Stimulated activated CD4-positive, alpha-beta T cell treated with anti-CD3 and anti-CD28 coated beads, Interleukin-12 subunit alpha, Interleukin-12 subunit beta, amount 100 ng/mL, for 24 hours (primary cell): ENCODE measurements at places on chromosomes 12 and 14.

GRCh38 chr12:51023625-51024382 is 2.4 kb downstream of the SLC11A2 start:
- no peak for DNase-seq

DNA sequence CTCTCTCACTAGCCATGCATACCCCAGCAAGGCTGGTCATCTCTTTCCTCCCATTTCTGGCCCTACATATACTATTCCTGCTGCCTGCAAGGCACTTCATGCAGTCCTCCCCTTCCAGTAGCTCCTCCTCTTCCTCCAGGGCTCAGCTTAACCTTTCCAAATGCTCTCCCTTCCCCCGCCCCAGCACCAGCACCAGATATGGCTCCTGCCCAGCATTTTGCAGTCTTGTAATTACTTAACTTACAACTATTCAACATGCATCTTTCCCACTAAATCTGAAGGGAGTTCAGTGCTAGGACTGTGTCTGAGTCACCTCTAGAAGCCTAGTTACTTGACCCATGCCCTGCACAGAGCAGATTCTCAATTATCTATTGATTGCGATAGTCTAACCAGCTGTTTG is 1.8 kb upstream of the FBXO21 start:
- no peak for DNase-seq

- no peak for DNase-seq
Measured at GRCh38 chr12:131555197-131555846, 155.6 kb upstream of the SFSWAP start.

GRCh38 chr12:132142679-132143335 is 1.3 kb downstream of the DDX51 start:
- no peak for DNase-seq

DNA sequence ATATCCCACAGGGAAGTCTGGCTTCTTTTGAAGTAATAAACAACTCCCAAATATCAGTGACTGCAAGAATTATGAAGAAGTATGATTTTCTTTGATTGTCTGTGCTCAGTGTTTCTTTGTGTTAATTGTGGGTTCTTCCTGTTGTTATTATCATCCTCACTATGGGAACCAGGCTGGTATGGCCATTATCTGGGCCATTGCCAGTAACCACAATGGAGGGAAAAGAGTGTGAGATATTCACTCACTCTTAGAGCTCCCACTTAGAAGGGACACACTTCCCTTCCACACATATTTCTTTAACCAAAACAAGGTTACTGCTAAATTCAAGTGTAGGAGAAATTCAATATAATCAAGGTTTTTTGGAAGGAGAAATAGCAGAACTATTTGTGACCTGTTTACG is 503.7 kb downstream of the SLC6A15 start:
- DNase-seq = no peak

DNA sequence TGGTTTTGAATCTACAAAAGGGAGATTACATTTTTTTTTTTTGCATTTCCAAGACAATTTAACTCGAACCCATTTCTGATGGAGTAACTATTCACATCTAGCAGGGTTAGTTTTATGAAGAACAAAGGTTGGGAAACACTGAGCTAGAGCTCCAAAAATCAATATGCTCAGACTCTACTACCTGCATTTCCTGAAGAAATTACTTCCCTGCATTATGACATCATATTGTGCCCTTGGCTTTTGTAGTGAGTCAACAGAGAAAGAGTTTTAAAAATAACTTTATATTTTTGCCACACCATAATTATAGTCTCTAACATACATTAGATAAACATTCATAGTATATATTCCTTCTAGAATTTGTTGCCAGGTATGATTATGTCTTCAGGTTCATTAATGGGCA is 14.8 kb downstream of the GRIP1 start:
- no peak for DNase-seq

- no peak for DNase-seq
Measured at GRCh38 chr12:2616763-2617162, 178.0 kb upstream of the FKBP4 start.

GRCh38 chr14:71711619-71712018 is 220.6 kb upstream of the RGS6 start:
- DNase-seq = no peak

- DNase-seq = no peak
Measured at GRCh38 chr12:70246580-70246979, 3.3 kb downstream of the CNOT2 start.

DNA sequence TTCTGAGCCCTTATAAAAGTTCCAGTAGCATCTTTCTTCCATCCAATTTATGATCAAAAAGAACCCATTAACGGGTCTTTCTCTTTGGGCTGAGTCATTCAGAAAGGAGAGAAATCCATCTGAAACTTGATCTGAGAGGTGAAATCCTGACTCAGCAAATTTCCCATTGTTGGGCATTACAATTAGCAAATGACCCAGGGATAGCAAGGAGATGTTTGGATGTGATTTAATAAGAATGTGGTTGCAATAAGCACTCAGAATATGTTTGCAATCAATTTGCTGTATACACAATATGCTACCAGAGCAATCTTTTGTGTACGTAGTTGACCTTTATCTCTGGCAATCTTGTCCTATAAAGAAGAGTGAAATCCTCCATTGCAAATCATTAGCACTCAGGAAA is 122.7 kb downstream of the CCDC60 start:
- no peak for DNase-seq

- DNase-seq = no peak
Measured at GRCh38 chr12:82593901-82594396, 92.8 kb upstream of the TMTC2 start.

DNA sequence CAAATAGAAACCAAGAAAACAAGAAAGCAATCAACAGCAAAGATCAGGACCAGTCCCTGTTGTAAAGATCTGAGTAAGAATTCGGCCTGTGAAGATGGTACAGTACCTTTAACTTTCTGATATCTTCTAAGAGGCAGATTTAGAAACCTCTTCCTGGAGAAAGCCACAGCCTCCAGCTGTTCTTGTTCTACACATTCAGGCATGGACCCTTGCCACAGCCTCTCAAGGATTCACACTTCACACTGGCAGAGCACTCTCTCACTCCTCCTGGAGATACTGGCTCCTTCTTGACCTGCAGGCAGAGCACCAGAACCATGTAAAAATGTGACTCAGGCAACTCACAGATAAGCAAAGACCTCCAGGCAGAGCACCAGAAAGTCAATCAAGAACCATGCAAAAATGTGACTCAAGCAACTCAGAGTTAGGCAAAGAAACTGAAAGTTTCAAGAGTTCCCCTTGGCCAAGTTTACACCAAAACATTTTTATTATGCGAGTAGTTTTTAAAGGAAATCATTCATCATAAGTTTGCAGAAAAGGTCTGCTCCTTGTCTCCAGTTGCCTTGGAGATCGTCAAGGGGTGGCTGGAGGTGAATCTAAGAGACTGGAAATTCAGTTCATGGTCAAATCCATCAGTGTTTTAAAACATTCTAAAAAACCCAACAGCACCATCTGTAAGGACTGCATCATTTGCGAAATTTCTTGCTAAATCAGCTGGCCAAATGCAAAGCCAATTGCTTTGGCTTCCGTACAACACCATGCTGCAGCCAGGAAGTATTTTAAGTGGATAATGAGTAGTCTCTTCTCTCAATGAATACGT is 119.3 kb upstream of the MDM1 start:
- DNase-seq = peak; percentile 8

DNA sequence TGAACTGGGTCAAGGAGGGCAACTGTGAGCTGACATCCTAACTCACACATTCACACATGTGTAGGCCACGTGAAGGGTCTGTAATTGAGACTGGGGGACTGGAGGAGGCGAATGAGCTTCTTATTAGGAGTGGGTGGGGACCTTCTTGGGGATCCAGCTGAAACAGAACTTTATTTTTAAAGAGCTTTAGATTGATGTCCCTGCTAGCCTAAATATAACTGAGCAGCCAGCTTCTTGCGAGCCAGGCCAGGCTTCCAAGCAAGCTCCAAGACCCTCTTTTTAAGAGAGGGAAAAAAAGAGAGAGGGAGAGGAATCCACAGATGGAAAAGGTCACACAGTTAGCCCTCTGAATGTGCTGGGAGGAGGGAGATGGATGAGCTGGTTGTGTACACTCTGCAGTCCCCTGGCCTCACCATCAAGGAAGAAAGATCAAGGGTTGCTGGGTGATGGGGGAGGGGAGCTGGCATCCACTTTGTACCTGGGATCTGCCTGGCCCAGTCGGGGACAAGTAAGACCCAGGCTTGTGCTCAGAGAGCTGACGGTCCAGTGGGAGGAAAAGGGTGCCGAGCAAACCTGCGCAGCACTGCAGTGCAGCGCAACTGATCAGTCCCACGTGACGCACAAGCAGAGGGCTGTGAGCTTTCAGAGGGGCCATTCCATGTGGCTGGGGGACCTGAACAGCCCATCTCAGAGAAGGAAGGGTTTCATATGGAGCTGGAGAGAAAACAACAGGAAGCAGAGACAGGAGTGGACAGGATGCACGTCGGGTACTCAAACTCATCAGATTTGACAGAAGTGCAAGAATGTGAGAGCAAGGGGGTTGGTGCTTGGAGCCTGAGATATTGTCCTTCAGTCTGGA is 154.5 kb downstream of the ZFP36L1 start:
- no peak for DNase-seq

DNA sequence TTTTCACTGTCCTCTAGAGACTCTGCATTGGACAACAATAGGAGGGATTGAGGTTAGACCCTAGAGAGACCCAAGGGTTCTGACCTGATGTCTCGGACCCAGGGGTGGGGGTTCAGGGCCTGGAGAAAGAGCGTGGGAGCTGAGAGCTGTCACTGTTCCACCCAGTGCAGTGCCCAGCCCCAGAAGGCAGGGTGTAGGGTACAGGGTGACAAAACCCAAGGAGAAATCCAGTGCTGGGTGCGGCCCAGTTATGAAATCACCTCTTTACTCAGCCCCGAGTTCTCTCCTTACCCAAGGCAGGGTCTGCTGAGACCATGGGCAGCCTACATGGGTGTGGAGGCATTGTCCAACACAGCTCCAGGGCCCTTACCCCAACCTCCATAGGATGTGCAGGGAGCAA is 2.6 kb downstream of the AQP2 start:
- no peak for DNase-seq

- no peak for DNase-seq
Measured at GRCh38 chr12:115134298-115134697, 450.3 kb upstream of the TBX3 start.

GRCh38 chr12:112906712-112907414 is at the start of gene OAS1:
TSS of gene OAS1 (plus strand) at chr12:112906962. CDS start at chr12:112907040, 78 bp downstream.
- DNase-seq = no peak

DNA sequence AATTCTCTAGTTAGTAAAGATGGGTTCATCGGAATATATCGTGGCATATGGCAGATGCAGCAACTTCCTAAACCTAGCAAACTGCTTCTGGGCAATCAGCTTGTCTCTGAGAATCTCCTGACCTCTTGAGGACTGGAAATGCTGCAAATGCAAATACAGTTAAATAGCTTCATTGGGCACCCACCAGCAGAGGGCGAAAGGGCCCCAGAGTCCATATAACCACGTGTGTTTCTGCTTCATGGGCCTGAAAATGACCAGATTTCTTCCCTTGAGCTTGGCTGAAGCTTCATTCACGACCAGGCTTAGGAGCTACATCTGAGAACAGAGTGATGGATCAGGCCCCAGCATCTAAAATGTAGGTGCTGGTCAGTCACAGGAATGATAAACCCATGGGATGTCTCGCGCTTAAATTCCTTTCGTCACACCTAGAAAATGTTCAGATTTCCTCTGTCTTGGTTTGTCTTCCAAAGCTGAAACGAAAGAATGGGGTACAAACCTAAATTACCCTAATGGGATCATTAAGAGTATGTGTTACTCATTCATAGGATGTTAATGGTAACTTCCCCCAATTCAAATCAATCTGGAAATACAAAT is 1482.5 kb upstream of the TMEM132C start:
- peak; percentile 29 for DNase-seq

GRCh38 chr14:28589792-28590191 is 176.8 kb upstream of the FOXG1 start:
- DNase-seq = no peak

GRCh38 chr12:13981296-13981962 is at the start of gene GRIN2B:
TSS of gene GRIN2B (minus strand) at chr12:13981602. CDS start at chr12:13866208, 115,394 bp downstream.
- DNase-seq = no peak

DNA sequence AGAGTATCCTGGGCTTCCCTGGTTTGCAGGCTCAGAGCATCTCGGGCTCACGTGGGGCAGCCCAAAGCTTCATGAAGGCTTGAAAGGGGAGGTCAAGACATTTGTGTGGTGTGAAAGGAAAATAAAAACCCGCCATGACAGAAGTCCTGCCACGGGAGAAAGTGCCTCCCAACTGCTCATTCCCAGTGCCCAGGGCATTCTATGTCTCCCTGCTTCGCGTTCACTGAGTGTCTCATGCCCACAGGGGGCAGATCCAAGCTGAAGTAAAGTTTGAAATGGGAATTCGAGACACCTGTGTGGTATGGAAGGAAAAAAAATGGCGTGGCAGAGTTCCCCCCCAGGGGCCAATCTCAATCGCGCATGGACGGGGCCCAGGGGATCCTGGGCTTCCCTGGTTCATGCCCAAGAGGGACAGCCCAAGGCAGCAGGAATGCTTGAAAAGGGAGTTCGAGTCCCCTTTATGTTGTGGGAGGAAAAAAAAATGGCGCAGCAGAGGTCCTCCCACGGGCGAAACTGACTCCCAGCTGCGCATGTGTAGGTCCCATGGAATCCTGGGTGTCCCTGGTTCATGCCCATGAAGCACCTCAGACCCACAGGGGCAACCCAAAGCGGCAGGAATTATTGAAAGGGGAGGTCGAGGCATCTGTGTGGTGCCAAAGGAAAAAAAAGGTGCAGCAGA is 576.7 kb downstream of the ALG10 start:
- no peak for DNase-seq

DNA sequence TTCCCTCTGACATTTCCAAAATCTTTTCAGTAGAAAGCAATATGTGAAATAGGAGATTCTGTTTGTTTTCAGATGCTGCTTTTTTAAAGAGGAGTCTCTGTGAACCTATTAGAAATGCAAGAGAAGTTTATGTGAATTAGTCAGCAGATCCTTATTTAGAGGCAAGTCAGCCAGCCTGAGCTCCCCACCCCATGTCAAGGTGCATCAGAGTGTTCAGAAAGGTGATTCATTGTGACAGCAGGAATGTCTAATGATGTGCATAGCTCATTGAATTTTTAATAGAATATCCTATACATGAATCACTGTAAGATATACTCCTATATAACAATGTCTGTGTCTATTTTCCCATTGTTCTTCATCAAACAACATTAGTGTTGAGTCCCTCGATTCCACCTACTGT is 1222.4 kb upstream of the USP15 start:
- no peak for DNase-seq

- no peak for DNase-seq
Measured at GRCh38 chr14:82854901-82855300, 1321.2 kb upstream of the SEL1L start.

GRCh38 chr12:16583969-16584745 is 21.8 kb downstream of the LMO3 start:
- DNase-seq = no peak

DNA sequence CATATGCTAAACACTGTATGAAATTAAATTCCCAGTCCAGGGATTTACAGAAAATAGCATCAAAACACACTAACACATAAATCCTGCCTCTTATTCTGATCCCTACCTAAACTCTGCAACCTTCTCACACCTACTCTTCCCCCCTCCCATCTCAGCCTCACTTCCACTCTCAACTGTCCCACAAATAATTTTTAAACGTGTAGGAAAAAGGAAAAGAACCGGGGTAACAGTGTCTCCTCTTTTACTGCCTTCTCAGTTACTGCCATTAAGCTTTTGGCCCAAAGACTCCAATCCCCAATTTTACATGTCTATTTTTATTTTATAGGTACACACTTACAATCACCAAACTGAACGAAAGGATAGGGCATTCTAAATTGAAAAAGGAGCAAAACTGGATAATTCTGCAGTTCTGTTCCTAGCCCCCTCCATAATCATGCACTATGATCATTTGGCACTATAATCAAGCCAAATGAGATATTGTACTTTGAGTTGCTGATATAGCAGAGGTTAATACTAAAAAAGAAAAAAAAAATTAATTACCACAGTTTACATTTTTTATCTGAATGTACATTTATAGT is 2.9 kb downstream of the DUSP16 start:
- no peak for DNase-seq

GRCh38 chr12:42140901-42141300 is 3.8 kb downstream of the GXYLT1 start:
- DNase-seq = no peak
